ENCODE measurements at places on chromosomes 1 and 21. TPM values are rescaled to one million over a fixed set of nuclear protein-coding genes. Genes with fewer than 3 reads are reported as not detected.

CHIA gene
- total RNA-seq, result not detected

ZNHIT6 gene
- 2.6 TPM for total RNA-seq

CD2 gene
- total RNA-seq, result not detected

PSEN2 gene
- total RNA-seq, result 24.6 TPM

OLFML3 gene
- 15.7 TPM for total RNA-seq

- H3K4me3 ChIP-seq, result no peak overlapping the region
- H3K36me3 ChIP-seq, result no peaks in the 10 kb centered on the region
- no peak for DNase-seq
- H3K4me1 ChIP-seq, result no peaks in the 10 kb centered on the region
Observed at GRCh38 chr1:174818951-174819350, 180.8 kb upstream of the CACYBP start.

GRCh38 chr1:86778569-86779239, 74.3 kb downstream of the SH3GLB1 start:
- H3K36me3 ChIP-seq, result no peaks in the 10 kb centered on the region
- no peaks in the 10 kb centered on the region for H3K27me3 ChIP-seq
- DNase-seq, result no peak
- H3K27ac ChIP-seq, result no peak overlapping the region
- H3K4me3 ChIP-seq, result no peak overlapping the region
- peaks cover 15% of the 10 kb centered on the region for H3K4me1 ChIP-seq

GRCh38 chr21:44443891-44444285, 11.4 kb upstream of the LRRC3 start:
- no peaks in the 10 kb centered on the region for H3K36me3 ChIP-seq
- peaks cover 16% of the 10 kb centered on the region for H3K27me3 ChIP-seq
- H3K4me3 ChIP-seq, result no peak overlapping the region

DNA sequence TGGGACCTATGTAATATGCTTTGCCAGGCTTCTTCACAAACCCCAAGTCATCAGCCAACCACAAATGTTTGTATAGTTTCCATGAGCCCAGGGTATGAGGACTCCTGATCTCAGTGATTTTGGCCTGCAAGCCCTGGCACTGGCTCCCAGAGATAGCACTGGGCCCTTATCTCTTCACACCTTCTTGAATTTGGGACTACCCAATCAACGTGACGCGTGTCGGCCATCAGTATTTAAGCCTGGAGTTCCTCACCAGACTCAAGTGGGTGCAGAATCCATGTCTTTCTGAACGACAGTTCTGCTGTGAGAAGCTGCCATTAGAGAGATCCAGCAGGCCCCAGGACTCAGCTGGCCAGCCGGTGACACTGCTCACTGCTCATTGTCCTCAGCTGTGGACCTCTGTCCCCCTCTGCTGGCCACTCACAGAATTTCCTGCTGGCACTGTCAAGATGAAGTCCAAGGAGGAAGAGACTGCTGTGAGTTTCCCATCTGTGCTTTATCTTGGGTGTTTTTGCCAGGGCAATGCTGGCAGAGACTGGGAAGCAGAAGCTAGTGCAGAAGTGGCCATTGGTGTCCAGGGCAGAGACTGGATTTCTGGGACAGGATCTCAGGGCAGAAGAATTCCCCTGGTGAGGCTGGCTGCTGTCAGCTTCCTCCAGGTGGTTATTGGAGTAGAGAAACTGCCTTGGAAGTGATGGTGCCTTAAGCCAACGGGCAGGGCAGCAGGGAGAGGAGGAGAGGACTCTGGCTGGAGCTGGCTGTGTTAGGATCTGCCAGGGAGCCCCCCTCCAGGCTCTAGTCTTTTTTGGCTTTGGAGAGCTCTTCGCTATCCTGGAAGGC, 28.4 kb downstream of the TMCC2 start:
- no peaks in the 10 kb centered on the region for H3K4me1 ChIP-seq
- H3K4me3 ChIP-seq, result no peak overlapping the region
- peak overlapping the region; percentile 22 for H3K27ac ChIP-seq
- no peaks in the 10 kb centered on the region for H3K36me3 ChIP-seq

DNA sequence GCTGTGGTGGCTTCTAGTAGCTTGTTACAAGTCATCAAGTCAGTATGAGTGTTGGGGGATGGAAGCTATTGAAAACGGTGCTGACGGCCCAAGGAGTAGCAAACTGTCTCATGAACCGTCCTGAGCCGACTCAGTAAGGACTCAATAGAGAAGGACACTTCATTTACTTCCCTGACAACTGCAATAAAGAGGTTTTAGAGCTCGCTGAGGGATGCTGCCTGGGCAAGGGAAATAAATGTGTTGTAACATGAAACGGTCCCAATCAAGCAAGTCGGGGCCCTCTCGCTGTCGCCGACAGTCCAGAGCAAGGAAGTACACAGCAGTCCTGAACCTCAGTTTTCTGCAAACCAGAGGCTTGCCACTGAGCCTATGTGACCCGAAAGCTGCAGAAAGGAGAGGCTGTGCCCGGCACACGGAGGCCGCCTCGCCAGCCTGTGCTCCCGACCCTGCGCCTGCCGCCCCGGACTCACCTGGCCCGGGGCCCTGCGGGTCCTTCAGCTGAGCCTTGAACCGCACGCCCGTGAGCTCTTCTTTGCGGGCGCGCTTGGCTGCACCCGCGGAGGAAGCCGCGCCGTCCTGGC, 423 bp downstream of the URB1 start:
- DNase-seq, result no peak
- no peaks in the 10 kb centered on the region for H3K36me3 ChIP-seq
- H3K27ac ChIP-seq, result no peak overlapping the region
- peak overlapping the region; percentile 78 for H3K4me3 ChIP-seq
- no peaks in the 10 kb centered on the region for H3K27me3 ChIP-seq
- H3K4me1 ChIP-seq, result peaks cover 21% of the 10 kb centered on the region

DNA sequence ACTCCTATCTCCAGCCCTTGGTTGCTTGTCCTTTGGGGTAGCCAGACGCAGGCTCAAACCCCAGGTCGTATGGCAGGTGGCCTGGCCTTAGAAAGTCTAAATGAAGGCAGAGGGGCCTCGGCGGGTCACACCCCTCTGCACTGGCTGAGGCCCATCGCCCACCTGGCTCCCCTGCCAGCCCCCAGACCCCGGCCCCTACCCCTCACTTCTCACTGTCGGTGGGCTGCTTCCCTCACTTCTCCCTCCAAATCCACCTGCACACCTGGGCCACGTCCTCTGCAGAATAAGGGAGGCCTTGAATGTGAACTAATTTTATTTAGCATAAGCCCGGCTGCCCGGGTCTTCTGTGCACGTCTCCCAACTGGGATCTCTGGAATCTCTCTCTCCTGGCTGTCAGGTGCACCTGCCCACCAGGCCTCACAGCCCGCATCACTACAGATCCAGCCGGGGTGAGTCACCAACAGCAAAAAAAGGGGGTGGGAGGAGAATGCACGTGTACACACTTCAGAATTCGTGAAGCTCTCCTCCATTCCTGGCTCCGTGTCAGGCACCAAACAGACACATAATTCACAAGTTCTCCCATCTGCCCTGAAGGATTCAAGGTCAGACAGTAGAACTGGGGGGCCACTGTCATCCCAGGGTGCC, 107.5 kb upstream of the SIM2 start:
- no peak overlapping the region for H3K27ac ChIP-seq
- H3K4me1 ChIP-seq, result no peaks in the 10 kb centered on the region
- no peak overlapping the region for H3K4me3 ChIP-seq
- no peak for DNase-seq
- H3K27me3 ChIP-seq, result peaks cover 22% of the 10 kb centered on the region
- no peaks in the 10 kb centered on the region for H3K36me3 ChIP-seq

DNA sequence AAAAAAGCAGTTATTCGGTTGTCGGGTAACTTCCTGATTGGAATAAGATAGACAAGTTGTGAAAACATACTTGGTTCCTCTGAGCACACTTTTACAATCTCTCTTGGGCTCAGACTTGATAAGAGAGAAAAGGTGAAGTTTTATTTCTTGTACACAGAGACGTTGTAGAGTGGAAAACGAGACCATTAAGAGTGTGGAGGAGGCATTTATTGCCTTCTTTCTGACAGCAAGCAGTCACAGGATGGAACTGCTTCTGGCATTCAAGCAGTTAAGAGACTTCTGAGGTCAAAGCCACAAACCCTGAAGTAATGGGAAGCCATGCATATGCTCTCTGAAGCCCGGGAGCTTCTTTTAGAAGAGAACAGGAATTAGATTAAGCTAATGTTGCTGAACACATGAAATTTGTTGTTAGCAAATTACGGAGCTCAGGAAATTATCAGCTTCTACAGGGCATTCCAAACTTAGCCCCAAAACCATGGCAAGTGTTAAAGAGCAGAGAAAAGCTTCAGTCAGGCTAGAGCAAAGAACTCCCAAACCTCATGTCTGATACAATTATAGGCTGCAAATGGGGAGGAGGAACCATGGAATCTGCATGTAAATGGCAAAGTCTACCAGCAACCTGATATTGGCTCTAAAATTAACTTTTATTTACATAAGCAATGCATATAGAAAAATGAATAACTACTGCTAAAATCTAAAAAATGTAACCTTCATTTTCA, 26.0 kb downstream of the S1PR1 start:
- no peaks in the 10 kb centered on the region for H3K27me3 ChIP-seq
- H3K27ac ChIP-seq, result peak overlapping the region; percentile 53
- H3K36me3 ChIP-seq, result no peaks in the 10 kb centered on the region
- no peak overlapping the region for H3K4me3 ChIP-seq
- peaks cover 8% of the 10 kb centered on the region for H3K4me1 ChIP-seq

DNA sequence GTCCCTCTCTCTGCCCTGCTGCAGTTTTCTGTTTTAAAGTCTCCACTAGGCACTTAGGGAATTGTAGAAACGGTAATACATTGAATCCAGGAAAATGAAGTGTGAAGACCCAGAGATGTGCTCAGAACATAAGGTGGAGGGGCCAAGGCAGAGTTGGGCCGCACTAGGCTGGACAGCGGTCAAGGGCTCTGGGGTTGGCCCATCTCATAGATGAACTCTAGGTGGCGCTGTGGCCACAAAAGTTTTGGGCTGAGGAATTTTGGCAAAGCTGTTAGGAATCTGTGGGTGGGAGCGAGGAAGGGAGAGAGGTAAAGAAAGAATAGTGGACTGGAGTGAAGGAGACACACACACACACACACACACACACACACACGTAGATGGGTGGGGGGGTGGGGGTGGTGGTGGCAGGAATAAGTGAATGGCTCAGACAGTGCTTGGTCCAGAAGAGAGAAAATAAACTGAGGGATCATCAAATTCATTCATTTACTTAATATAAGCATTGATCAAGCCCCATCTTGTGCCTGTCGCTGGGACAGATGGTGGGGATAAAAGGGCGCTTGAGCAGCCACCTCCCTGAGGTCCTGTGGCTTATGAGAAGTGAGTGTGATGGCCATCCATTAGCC, 258.5 kb downstream of the TRABD2B start:
- H3K27me3 ChIP-seq, result peaks cover 6% of the 10 kb centered on the region
- no peak overlapping the region for H3K4me3 ChIP-seq
- no peaks in the 10 kb centered on the region for H3K4me1 ChIP-seq

DNA sequence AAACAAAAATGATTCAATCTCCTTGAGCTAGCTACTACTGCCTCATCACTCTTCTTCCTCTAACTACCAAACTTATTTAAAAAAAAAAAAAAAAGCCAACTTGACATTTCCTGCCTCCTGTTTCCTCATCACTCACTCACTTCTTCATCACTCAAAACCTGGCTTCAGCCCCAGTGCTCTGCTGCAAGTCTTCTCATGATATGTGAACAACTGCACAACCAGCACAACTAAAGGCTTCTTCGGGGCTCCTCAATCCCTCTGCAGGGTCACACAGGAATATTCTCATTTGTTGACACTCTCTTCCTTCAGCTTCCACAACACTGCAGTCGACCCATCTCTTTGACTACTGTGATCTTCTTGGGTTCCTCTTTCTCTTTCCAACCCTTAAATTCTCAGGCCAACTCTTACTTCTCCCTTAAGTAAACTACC, 7.6 kb downstream of the MTF1 start:
- DNase-seq, result no peak
- H3K27me3 ChIP-seq, result no peaks in the 10 kb centered on the region
- H3K4me1 ChIP-seq, result peaks cover 70% of the 10 kb centered on the region
- H3K36me3 ChIP-seq, result no peaks in the 10 kb centered on the region
- H3K27ac ChIP-seq, result no peak overlapping the region
- no peak overlapping the region for H3K4me3 ChIP-seq

DNA sequence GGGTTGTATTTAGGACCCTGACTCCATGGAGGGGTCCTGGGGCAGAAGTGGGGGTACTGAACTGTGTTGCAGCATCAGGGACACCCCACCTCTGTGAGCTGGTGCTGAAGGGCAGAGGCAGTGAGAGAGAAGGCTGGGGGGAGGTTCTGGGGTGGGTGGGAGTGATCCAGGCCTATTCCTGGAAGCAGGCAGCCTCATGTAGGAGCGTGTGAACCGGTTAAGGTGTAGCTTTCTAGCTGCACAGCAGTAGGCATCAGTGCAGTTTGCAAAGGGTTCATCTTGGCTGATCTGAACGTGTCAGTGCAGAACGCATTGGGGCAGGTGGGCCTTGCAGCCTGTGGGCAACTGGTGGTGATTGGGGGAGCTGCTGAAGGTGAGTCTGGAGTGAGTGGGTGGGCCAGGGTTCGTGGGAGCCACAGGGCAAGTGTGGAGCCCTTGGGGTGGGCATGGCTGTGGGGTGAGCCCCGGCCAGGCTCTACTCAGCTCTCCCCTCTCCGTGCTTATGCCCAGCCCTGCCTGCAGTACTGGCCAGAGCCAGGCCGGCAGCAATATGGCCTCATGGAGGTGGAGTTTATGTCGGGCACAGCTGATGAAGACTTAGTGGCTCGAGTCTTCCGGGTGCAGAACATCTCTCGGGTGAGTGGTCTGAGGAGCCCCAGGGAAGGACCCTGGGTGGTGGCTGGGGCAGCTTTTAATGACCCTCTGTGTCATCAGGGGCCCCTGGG, 86.7 kb downstream of the PTPRU start:
- DNase-seq, result no peak
- no peaks in the 10 kb centered on the region for H3K36me3 ChIP-seq
- no peak overlapping the region for H3K27ac ChIP-seq
- H3K4me3 ChIP-seq, result no peak overlapping the region

DNA sequence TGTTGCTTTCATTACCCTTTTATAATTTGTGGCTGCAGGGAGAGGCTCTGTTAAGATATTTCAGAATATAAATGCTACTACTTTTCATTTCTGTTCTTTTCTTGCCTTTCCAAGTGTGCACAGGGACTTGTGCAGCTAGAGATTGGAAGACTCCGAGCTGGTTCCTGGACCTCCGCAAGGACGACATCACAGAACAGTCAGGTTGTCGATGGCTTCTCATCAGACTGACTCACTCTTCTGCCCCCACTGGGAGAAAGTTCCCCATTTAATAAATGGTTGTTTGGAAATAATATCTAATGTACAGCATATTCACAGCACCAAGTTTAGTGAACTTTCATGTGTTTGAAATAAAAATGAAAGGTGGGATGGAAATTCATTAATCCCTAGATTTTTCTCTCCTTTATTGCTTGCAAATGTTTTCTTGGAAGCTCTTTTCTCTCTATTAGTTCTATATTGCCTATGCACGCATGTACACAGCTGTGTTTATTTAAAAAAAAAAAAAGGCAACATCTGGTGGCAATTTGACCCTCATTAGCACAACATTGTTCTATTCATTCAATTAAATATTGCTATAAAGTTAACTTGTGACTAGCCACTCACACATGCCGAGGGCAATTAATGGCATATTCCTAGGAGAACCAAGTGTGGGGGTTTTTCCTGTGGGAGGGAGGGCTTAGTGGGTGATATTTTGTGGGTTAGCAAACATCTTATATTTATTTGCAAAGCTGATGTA, 77.5 kb upstream of the L1TD1 start:
- no peak for DNase-seq
- H3K27me3 ChIP-seq, result no peaks in the 10 kb centered on the region
- H3K4me3 ChIP-seq, result no peak overlapping the region
- H3K36me3 ChIP-seq, result no peaks in the 10 kb centered on the region

Data from transverse colon (tissue), 4 donors.